ENCODE measurements at places on chromosomes 7 and 10.

DNA sequence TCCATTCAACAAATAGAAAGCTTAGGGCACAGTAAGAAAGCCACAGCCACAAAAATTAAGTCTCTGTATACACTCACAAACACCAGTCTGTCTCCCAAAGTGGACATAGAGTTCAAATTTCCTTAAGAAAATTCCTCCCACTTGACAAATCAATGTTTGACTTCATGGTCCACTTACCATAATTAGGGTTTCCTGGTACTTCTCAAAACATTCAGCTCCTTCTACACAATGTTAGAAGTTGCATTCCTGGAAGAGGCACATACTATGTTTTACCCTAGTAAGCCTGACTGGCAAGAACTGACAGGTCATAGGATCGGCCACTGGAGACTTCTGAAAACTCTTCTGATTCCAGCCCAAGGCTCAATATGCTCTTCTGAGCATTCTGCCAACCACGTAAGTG lies 70.5 kb downstream of the CPXM2 start:
- DNase-seq, result no peak

DNA sequence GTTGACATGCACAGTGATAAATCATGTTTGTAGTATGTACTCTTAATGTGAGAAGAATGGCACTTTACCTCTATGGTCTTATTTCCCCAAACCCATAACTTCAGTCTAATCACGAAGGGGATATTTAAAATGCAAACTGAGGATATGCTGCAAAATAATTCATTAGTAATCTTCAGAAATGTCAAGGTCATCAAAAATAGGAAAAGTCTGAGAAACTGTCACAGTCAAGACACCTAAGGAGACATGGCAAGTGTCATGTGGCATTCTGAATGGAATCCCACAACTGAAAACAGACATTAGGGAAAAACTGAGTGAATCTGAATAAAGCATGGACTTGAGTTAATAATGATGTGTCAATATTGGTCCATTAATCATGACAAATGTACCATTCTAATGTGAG lies 605.5 kb upstream of the ANKRD30A start:
- DNase-seq, result no peak

- no peak for DNase-seq
Observed at GRCh38 chr7:84250452-84250851, 55.9 kb upstream of the SEMA3A start.

DNA sequence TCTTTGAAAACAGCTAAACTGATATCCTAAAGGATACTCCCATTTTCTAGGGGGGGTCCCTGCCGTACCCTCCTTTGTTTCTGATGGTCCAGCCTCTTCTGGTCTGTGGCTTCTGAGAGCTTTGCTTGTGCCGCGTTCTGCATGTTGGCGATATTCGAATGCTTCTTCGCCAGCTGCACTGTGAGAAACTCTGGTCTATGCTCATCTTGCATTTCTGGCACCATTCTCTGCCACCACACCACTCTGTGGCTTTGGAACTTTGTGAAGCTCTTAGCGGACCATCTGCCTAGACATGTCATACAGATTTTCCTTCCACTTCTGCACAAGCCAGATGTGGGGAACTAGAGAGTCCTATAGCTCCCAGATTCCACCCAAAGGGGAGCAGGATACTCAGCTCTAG lies 197.2 kb downstream of the REEP3 start:
- DNase-seq, result no peak

GRCh38 chr10:13816195-13816925 lies 229.6 kb downstream of the PRPF18 start:
- DNase-seq, result no peak

- DNase-seq, result no peak
Observed at GRCh38 chr10:128147064-128147463, 20.8 kb upstream of the MKI67 start.

DNA sequence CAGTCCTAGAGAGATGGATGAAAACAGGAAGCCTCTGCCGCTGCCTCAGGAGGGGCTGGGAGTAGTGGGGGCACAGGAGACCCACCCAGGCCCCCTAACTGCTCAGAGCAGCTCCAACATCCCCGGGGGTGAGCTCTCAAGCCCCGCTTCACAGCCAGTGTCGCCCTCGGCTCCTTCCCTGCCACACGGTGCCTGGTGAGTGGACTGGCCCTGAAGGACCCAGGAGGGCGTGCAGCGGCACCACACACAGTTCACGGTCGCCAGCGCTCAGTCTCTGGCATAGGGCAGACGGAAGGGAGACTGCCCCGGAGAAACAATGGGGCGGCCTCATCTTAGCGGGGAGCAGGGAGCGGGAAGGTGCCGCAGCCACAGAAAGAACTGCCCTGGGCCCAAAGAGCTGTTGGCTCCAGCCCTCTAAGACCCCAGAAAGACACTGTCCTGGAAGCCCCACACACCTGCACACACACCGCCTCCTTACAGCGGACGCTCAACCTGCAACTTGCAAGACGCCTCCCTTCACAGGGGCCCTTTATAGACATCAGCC lies 1.2 kb downstream of the CLDN15 start:
- DNase-seq, result no peak

- DNase-seq, result no peak
Observed at GRCh38 chr7:44533301-44534055, 7.7 kb downstream of the NPC1L1 start.

DNA sequence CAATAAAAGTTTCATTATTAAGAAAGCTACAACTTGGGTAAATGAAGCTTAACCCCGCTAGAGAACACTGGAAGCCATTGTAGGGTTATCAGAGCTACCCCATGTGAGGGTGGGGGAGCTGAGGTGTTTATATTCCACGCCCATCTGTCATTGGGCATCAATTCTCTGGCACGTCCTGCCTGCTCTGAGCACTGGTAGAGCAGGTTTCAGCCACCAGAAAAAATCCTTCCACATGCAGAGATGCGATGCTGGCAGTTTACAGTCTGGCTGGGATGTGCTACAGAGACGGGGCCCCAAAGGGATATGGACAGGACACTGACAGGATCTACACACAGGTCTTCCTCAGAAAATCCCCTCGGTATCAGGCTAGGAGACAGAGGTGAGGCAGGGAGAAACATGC lies 15.9 kb upstream of the RAPGEF5 start:
- DNase-seq, result no peak

- DNase-seq, result no peak
Observed at GRCh38 chr10:37821237-37821636, 36.2 kb downstream of the ZNF248 start.

DNA sequence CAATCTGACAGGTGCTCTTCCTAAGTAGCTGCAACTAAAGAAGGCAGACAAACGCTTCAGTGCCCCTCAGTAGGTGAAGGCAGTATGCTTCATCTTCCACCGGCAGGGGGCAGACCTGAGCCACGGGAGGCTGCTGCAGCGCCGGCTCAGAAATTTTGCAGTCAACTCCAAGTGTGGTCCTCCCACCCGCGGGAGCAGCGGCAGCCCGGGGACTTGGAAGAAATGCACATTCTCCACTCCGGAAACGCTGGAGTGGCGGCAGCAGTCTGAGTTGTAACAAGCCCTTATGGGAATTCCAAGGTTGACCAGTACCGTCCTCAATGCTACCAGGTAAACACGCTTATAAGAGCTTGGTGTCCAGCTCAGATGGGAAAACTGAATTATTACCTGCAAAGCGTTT lies 3.4 kb downstream of the IGFBP3 start:
- DNase-seq, result peak; percentile 68

DNA sequence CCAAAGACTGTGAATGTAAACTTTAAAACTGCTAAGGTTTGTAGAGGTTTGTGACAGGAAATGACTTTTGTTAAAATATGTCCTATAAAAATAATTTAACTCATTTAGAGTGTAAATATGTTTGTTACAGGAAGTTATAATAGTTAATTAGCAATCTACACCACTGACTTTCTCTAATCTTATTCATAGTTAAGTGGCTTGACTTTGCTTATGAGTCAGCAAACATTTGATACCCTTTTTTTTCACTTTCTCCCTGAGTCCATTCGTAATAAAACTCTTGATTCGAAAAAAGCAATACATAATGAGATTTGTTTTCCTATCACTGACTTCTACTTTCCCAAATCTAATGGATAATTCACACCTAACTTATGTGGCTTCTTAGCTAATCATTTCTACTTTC lies 317.7 kb upstream of the SEMA3C start:
- DNase-seq, result no peak

DNA sequence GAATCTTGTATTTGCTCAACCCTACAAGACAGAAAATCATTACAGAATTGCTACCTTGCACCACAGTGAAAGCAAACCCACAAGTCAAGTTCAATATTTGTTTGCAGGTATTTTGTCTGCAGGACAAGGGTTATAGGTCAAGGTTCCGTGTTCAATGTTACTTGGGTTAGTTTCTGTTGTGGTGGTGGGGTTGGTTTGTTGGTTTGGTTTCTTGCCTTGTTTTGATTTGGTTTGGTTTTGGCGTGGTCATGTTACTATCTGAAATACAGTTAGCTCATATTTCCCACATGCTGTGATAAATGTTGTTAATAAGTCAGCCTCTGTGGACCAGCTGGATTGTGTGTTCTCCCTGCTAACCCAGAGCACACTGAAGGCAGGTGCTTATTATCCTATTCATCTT lies 75.6 kb upstream of the INSIG1 start:
- DNase-seq, result no peak

- DNase-seq, result no peak
Observed at GRCh38 chr10:126937026-126937425, 31.8 kb downstream of the DOCK1 start.

DNA sequence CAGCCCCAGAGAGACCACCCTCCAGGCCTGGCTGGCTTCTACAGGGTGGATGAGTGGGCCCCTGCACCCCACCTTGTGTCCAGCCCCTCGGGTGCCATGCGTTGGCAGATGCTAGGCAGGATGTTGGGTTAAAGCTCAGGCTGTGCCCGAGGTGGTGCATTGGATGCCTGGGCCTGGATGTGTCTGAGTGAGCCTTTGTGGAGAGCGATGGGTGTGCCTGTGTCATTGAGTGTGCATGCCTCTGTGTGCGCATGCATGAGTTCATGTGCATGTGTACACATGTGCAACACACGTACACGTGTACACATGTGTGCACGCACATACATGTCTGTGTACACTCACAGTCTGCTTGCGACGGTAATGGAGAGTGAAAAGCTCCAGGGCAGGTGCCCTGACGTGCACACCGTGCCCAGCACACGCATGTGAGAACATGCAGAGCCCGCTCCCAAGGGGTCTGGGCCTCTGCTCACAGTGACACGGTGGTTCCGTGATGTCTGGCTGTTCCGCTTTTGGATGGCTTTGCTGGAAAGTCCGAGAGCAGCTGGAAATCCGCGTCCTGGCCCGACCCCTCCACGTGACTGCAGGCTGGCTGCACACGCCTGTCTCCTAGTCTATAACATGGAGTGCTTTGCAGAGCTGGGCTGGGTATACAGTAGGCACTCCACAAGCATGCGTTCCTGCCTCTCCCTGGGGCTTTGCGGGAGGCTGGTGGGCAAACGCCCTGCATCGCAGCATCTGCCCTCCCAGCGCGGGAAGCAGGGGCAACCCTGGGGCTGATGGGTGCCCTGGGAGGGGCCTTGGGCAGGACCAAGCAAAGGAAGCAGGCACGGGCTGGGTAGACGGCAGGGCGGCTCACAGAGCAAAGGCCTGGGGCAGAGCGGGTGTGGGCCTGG lies 36.9 kb downstream of the ELFN1 start:
- no peak for DNase-seq

- no peak for DNase-seq
Observed at GRCh38 chr10:92569071-92569470, 4.8 kb downstream of the IDE start.

- DNase-seq, result no peak
Observed at GRCh38 chr10:102949916-102950315, 31.8 kb downstream of the CNNM2 start.

- no peak for DNase-seq
Observed at GRCh38 chr10:86941991-86942421, 15.4 kb downstream of the MMRN2 start.

- DNase-seq, result no peak
Observed at GRCh38 chr7:80732630-80733029, 94.2 kb downstream of the CD36 start.

DNA sequence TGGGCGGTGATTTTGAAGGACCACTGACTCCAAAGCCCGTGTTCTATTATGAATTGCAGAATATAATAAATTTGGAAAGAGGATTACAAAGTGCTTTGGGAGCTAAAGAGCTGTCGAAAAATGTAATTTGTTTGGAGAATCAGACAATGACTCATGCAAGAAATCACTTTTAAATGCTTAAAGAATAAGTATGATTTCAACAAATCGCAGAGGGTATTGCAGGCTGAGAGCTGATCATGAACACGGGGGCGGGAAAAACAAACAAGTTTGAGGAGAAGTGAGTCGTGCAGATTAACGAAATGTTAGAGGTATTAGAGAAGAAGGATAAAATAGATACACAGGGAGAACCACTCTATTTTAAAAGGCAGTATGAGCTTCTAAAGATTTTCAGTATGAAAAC lies 4.9 kb upstream of the HACD1 start:
- no peak for DNase-seq

GRCh38 chr10:30366829-30367228 lies 17.8 kb upstream of the MTPAP start:
- DNase-seq, result no peak

- no peak for DNase-seq
Observed at GRCh38 chr10:84499846-84500245, 171.5 kb downstream of the CCSER2 start.

DNA sequence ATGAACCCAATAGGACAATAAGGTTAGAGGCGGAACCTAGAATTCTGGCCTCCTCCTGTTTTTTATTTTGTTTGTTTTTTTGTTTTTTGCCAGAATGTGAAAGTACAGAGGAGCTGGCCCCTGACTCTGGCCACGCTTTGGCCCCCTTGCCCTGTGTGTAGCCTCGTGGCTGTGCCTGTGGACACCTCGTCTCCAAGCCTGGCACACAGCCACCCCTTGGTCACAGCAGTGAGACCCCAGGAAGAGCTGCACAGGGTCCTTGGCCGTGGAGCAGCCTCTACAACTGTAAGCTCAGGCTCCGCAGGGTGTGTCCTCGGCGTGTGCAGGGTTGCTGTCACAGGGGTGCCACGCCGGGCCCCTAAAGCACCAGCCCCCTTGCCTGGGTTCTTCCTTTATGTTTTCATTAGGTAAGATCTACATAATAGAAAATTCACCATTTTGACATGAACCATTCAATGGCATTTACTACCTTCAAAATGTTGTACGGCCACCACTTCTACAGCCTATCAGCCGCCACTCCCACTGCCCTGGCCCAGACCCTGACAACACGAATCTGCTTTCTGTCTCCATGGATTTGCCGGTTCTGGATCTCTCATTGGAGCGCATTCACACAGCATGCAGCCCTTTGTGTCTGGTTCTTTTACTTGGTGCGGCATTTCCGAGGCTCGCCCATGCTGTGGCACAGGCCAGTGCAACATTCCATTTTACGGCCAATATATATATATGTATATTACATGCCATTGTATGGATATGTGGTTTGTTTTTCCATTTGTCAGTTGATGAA lies 51.0 kb downstream of the AMZ1 start:
- no peak for DNase-seq

GRCh38 chr10:19651549-19651948 lies 164.7 kb upstream of the PLXDC2 start:
- no peak for DNase-seq

DNA sequence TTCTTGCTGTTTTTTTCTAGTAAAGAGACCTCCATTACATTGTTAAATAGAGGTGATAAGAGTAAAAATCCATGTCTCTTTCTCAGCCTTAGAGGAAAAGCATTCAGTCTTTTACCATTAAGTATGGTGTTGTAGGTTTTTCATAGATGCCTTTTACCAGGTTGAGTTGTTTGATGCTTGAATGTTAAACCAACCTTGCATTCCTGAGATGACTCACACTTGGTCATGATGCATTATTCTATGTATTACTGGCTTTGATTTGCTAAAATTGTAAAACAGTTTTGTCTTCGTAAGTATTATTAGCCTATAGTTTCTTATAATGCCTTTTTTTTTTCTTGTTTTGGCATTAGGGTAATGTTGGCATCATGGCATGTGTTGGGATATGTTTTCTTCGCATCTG lies 90.0 kb downstream of the ANKRD61 start:
- DNase-seq, result peak; percentile 16

Measured in CD4-positive, alpha-beta T cell treated with Interleukin-2 at 100 ng/mL for 4 hours (primary cell).